DMS 273 treated with DMSO at 0.1 percent for 48 hours (cell line): ENCODE measurements at places on chromosomes 6 and 20.

DNA sequence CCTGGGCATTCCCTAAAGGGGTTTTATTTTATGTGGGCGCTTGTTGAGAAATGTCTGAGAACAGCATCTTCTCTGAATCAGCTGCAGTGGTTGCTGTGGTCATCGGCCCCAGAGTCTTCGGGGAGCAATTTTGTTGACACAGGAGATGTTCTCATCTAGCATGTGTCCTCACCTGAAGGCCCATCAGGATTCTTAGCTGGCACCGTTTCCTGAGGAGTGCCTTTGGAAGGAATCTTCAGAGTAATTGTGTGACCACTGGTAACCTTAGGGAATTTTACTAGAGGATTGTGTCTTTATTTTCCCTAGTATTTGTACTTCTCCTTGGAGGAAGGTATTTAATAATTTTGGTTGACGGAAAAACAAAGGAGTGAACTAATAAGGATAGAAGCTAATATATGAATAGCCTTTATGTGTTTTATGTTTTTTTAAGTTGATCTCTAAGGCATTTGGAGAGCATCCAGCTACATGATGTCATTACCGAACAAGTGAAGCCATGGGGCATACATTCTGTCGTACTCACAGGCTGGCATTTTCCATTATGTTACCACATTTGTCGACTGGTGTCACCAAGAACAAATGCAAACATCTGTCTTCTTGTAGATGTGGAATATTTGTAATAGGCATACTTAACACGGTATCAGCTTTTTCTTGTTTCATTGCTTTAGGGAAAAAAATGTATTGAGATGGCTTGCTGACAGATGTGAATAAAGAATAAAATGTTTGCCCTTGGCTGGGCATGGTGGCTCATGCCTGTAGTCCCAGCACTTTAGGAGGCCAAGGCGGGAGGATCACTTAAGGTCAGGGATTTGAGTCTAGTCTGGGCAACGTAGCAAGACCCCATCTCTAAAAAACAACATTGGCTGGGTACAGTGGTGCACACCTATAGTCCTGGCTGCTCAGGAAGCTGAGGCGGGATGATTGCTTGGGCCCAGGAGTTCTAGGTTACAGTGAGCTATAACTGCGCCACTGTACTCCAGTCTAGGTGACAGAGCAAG is 41.9 kb downstream of the TULP4 start:
- no peak for DNase-seq

GRCh38 chr6:133225560-133225959 is 15.6 kb upstream of the EYA4 start:
- DNase-seq = no peak

DNA sequence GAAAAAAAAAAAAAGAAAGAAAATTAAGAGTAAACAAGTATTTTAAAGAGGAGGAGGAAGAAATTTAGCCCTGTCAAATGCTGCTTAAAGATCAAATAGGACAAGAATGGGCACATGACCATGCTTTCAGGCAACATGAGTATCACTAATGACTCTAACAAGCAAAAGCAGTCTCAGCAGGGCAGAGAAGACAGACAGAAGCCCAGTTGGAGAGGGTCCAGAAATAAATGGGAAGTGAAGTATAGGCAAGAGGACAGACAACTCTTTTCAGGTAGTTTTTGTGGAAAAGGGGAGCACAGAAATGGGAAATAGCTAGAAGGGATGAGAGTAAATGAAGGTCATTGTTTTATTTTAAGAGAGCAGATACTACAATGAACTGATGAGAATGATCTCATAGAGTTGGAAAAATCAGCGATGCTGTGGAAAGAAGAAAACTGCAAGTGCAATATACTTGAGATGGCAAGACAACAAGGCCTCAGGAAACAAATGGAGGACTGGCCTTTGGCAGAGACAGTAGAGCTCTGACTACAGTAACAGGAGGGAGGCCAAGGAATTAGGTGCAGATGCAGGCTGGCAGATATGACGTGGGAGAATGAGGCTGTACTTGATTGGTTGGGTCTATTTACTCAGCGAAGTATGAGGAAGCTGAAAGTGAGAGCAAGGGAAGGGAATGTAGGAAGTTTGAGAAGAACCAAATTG is 40.3 kb downstream of the KIF6 start:
- DNase-seq = no peak

GRCh38 chr6:132887204-132887603 is 72.8 kb downstream of the RPS12 start:
- DNase-seq = no peak

DNA sequence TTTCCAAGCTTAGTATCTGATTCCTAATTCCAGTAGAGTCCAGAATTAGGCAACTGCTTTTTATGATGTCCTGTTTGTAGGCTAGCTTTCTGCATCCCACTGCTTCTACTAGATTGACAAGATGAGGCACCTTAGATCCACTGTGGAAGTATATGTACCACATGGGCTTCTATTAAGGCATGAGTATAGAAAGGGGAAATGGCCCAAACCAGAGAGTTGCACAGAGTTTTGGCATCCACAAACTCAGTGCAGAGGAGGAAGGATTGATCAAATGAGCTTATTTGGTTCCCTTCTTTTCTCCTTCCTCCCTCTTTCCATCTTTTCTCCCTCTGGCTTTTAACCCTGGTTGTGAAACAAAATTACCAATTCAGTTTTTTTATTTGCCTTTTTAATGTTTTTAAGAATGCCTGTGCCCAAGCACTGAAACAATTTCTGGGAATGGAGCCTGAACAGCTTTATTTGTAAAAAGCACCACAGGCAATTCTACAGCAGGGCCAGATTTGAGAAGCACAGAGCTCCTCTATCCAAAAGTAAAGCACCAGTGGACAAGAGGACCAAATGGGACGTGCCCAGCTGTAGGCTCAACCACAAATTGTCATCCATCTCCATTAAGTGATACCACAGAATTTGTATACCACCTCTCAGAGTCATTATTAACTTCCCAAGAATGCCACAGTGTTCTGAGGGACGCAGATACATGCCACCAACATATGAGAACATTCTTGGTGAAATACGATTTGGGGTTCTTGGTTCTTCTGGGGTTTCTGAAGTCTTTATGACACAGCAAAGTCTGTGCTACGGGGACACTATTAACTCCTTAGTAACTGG is 969.1 kb downstream of the KIF16B start:
- no peak for DNase-seq

- no peak for DNase-seq
Measured at GRCh38 chr6:136773473-136773796, 18.8 kb downstream of the MAP3K5 start.
